Stimulated activated CD8-positive, alpha-beta memory T cell treated with anti-CD3 and anti-CD28 coated beads, Interleukin-15, amount 100 ng/mL, for 24 hours (primary cell): ENCODE measurements at places on chromosomes 3 and 15.

DNA sequence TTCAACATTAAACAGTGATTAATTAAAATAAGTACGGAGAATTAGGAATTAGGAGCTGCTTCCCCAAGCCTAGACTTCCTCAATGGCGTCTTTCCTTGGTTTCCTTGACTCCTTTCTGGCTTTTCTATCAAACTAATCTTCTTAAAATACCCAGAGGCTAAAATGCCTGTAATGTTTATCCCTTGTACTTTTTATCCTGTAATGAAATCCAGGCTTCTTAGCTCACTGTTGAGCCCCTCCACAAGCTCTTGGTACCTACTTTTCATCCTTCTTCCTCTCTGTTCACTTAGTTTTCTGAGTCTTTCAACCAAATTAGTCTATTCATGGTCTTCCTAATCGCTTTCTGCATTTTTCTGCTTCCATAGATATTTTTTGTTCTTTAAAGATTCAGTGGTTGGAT is 6.9 kb upstream of the UBE2E1 start:
- no peak for DNase-seq

DNA sequence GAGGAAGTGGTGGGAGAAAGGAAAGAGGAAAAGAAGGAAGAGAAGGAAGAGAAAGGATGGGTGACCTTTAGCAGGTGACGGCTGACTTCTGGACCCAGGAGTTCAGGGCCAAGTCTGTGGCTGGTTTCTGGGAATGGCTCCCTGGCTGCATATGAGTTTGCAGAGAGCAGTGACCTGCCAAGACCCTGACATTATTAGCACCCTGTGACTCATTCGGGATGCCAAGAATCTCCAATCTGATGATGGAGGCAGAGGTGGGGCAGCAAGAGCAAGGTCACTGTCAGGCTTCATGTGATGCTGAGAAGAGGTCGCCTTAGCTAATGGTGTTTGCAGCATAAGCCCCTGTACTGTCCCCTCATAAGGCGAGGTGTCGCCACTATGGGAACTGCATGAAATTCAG is 42.6 kb downstream of the MYZAP start:
- no peak for DNase-seq

- DNase-seq, result no peak
Observed at GRCh38 chr15:98282656-98283332, 322.3 kb downstream of the ARRDC4 start.

DNA sequence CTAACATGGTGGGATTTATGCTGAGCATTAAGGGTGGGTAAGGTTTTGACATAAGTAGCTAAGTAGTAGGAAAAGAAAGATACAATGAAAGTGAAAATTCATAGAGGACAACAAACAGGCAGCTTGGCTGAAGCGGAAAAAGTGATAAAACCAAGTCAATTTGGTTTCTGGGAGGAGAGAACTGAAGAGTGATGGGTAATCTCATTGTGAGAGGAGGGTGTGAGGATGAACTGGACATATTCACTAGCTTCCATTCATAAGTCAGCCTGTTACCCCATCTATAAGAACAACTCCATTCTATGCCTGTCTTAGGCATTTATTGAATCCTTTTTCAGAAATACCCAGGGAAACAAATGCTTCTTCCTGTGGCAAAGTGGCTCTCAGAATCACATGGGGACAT is 67.1 kb upstream of the BBX start:
- DNase-seq, result no peak

DNA sequence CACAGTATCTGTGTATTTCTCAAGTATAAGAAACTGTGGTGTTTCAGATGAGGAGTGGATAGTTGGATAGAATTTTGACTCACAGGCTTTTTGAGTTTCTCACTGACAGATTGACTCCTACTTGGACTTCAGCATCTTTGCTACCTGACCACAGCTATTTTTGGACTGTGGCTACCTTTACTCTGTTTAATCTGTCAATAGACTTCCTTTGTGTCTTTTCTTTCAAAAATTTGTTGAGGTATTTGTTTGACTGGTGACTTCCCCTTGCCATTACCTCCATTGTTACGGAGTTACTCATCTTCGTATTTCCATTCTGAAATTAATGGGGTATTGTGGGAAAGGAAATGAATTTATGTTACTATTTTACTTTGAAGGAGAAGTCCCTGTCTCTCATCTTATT is 123.8 kb downstream of the AGBL1 start:
- no peak for DNase-seq

DNA sequence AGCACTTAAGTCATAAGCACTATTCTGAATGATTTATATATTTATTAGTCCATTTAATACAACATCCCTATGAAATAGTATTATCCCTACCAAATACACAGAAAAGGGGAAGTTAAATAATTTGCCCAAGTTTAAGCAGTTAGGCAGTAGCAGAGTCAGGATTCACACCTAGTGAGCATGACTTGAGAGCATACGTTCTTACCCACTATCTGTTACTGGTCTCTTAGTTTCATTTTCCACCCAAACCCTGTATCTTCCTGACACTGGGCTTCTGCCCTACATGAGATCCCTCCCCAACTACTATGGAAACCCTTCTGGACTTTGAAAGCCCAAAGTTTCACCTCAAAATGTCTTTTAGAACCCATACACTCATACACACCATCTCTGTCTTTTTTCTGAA is 4.4 kb upstream of the ATOSA start:
- DNase-seq, result no peak

DNA sequence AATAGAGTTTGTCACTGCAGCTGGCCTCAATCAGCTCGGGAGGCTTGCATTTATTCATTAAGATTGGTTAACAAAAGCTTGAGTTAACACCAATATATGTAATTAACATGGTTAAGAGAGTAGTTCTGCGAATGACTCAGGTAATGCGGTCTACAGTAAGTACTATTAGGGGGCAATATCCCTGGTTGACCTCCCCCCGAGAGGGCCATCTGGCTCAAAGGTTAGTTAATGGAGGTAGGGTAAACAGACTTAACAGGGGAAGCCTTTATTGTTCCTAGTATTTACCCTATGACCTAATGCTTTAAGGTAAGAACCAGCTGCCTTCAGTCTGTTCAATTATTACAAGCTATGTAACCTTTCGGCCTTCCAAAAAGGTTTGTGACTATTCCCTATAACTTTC is 403.3 kb upstream of the SGO1 start:
- DNase-seq, result no peak

DNA sequence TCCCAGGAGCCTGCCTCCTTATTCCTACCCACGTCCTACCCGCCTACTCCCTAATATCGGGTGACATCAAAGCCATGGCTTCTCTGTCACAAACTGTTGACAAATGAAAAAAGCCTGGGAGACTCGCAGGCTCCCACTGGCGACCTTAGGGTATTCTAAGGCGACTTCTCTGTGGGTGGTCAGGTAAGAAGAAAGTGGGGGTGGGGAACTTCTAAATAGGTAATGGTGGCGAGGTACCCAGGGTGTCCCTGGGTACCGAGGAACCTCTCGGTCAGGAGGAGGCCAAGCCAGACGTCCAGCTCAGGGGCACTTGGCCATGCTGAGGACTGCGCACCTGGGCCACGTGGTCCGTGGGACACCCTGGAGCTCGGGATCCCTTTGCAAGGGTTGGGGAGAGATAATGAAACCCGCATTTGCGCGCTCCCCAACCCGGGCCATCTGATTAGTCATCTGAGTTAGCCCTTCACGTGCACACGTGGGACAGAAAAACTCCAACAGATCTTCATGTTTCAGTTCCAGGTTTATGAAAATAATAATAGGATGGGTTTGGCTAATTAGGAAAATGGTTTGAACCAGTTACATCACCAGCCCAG is 78.2 kb downstream of the NR2F2 start:
- no peak for DNase-seq

- DNase-seq, result no peak
Observed at GRCh38 chr3:100311011-100311410, 23.5 kb upstream of the NIT2 start.

DNA sequence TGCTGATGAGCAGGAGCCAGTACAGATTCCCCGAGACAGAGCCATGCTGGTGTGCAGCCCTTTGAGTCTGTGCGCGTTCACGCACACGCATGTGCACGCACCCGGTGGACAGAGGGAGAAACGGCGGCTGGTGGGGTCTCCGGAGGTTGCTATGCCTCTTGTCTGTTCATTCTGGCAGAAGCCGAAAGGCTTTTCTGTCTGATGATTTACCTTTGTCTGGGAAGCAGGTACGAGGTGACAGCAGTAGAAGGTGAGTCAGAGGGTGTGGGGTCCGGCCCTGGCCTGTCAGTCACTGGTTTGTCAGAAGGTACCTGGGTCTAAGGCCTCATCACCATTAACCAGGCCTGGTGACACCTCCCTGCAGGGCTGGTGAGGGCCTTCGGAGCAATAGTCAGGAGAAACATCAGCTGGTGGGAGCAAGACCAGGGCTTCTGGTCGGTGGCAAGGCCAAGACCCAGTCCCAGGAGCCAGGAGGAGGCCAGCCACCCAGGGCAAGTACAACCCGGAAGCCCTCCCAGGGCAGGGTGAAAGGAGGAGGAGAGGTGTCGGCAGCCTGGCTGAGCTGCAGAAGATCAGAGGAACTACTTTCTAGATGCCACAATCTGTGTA is 7.5 kb downstream of the PCSK6 start:
- DNase-seq, result no peak

DNA sequence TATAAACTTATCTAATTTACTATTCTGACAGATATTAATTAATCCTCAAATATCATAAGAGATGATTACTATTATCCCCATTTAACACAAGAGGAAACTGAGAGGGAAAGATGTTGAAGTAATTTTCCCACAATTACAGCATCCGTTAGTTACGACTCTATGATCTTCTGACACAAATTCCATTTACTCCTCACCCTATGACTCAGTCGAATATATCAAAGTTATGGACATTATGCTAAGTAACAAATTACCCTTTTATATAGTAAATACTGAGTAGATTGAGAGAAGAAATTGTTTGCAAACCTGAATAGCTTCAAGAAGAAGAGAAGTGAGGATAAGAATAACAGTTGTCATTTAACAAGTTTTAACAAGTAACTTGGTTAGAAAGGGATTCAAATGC is 340.0 kb downstream of the TBC1D5 start:
- DNase-seq, result no peak

- no peak for DNase-seq
Observed at GRCh38 chr3:9308298-9308990, 54.4 kb upstream of the THUMPD3 start.

DNA sequence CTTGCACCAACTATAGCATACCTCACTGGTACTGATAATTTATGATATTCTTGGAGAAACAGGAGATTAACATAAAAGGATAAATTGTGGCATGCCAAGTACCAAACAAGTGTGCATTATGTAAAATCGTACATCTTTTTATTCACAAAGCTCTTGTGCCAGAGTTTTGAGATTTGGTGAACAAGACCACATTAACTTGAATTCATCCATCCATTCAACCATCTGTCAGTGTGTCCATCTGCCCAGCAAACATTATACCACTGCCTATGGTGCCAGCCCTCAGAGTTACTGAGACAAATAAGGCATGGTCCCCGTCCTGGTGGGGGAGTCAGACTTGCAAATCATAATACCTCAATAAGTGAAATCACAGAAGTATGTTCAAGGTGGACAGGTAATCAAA is 17.0 kb upstream of the NEO1 start:
- no peak for DNase-seq

- no peak for DNase-seq
Observed at GRCh38 chr15:69914040-69914439, 183.7 kb downstream of the TLE3 start.

DNA sequence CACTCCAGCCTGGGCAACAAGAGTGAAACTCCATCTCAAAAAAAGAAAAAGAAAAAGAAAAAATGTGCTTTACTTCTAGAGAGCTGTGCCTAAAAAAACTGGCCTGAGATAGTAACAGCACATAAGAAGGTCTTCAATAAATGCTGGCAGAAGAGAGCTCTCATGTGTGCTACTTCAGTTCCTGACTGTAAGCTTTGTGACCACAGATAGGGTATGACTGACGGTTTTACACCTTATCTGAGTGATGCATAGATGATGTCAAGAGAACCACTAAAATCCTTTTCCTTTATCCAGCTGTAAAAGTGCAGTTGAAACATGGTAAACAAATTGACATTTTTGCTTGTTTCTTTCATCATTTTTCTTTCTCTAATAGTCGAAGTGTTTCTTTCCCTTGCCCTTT is 127.9 kb downstream of the C3orf70 start:
- no peak for DNase-seq

DNA sequence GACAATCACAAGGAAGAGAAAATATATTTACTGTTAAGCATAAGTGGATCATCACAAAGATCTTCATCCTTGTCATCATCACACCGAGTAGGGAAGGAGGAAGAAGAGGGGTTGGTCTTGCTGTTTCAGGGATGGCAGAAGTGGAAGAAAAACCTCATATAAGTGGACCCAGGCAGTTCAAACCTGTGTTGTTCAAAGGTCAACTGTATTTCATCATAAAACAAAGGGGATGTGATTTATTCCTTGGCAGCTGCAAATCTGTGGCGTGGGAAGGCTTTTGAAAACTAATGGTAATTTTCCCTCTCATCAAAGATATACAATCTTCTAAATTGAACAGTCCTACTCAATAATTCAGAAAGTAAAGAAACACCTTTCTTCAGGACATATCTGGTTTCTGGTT is 129.9 kb upstream of the ABI3BP start:
- no peak for DNase-seq

GRCh38 chr3:11137627-11137959 is 16.7 kb upstream of the HRH1 start:
- no peak for DNase-seq
